Activated T-cell treated with anti-CD3 and anti-CD28 coated beads for 4 hours (primary cell): ENCODE measurements at places on chromosomes 1 and 21.

GRCh38 chr1:246772686-246773085, 48.5 kb downstream of the SCCPDH start:
- no peak for DNase-seq

- no peak for DNase-seq
Observed at GRCh38 chr1:56387071-56387740, 192.2 kb downstream of the PLPP3 start.

- DNase-seq: no peak
Observed at GRCh38 chr1:33377013-33377412, 53.9 kb downstream of the PHC2 start.

- DNase-seq: no peak
Observed at GRCh38 chr1:186753241-186753640, 73.0 kb upstream of the PTGS2 start.

GRCh38 chr1:212774584-212774983, 17.0 kb downstream of the NSL1 start:
- DNase-seq: no peak

GRCh38 chr1:159942632-159943277, 2.7 kb downstream of the IGSF9 start:
- no peak for DNase-seq
